ENCODE measurements at places on chromosomes 13 and 19.

- DNase-seq: no peak
These were observed 1.4 kb downstream of the CIC start for GRCh38 chr19:42270346-42271044.

GRCh38 chr13:20431080-20431479 is 94.6 kb downstream of the CRYL1 start:
- DNase-seq: peak; percentile 51

- no peak for DNase-seq
These were observed 15.1 kb upstream of the EMP3 start for GRCh38 chr19:48310227-48310626.

DNA sequence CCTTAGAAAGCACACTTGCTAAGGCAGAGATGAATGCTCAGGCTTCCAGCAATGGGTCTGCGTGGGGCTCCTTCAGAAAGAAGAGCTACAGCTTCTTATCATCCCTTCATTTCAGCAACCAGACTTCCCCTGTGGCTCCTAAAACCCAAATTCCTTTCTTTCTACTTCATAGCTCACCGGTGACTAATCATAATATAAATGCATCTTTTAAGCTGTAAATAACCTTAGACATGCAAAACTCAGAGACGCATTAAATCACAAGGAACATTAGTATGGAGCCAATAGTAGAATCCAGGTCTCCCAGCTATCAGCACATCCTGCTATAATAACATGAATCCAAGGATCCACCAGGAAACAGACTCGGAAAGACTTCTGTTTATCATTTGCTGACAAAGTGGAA is 375.6 kb downstream of the COG6 start:
- no peak for DNase-seq

DNA sequence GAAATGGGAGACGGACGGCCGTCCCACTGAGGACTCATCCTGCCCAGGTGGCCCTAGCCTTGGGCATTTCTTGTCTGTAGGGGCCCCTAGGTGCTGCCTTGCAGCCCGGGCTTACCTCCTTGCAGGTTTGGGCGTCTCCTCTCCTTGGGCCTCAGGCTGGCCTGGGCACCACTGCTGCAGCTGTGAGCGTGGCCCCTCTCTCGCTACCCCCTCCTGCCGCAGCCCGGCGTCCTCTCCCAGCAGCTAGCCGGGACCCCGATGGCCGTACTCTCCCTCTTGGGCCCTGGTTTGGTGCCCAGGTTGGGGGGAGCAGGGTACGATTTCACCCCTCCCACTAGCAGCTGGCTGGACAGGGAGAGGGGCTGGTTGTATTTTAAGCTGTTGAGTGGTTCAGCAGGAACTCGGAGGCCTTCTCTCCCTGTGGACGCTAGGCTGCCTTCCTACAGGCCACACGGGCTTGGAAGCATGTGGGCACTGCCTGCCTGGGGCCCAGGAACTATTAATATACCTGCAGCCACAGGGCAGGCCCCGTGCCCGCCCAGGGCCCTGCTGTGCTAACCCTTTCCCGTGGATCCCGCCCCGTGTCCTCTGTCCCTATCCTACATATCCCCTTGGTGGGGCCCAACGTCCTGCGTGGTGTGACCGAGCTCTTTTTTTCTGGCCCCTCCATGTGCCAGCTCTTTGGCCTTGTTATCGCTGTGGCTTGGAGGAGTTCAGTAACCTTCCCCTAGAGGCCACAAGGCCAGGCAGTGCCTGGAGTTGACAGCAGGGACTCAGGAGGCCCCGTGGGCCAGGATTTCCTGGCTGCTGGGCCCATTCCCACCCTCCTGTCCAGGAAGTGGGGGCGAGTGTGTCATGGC is 11.7 kb downstream of the NDUFB7 start:
- DNase-seq: no peak

DNA sequence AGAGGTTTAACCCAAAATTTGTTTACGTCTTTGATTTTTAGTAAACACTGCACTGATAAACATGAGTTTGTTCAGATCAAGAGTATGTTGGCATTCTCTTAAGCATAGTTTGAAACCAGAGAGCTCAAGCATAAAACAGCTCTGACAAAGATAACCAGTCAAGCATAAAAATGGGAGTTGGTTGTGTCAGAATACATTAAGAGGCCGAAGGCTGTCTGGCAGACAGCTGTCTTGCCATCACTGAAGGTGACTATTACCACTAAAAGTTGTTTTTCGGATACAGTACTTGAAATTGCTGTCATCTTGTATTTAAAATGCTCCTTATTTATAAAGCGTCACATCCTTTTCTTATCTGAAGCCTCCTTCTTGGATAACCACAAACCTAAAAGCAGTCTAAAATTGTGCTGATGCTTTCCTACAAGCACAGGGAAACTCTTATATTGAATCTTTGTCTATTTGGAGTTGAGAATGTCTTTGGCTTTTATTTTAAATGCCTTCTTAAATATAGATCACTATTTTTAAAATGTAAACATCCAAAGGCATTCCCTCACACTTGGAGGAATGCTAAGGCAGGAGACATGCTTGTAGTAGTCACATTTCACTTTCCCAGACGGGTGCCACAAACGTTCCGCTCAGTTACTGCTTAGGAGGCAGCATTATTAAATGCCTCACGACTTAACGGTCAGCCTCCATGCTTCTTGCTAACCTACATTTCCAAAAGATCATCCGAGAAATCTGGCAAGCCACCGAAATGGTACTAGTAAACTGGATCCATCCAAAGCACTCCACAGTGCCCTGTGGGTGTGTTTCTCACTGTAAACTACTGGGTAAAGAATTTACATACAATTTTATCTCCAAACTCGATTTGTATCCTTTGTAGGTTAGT is 1.5 kb downstream of the SMAD9 start:
- no peak for DNase-seq

DNA sequence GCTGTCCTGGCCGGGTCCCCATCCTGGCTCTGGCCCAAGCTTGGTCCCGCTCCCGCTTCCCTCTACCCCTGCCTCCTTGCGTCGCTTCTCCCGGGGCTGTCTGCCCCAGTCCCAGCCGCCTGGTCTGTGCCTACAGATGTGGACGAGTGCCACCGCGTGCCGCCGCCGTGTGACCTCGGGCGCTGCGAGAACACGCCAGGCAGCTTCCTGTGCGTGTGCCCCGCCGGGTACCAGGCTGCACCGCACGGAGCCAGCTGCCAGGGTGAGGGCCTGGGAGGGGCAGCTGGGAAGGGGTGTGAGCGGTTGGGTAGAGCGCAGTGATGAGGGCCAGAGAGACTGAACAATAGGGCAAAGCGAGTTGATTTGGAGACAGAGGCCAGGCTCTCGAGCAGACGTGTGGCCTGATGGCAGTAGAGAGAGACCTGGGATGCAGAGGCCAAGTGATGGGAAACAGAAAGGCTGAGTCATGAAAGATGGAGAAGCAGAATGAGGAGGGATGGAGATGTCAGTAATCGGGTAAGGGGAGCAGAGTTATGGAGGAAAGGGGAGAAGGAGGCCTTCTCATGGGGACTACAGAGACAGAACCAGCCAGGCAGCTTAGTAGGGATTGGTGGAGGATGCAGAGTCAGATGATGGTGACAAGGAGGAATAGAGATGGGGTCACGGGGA is 9.4 kb downstream of the LTBP4 start:
- no peak for DNase-seq

GRCh38 chr19:4717191-4717965 is 6.3 kb downstream of the DPP9 start:
- peak; percentile 57 for DNase-seq

- no peak for DNase-seq
These were observed 7.1 kb downstream of the AKAP8 start for GRCh38 chr19:15372470-15372869.

DNA sequence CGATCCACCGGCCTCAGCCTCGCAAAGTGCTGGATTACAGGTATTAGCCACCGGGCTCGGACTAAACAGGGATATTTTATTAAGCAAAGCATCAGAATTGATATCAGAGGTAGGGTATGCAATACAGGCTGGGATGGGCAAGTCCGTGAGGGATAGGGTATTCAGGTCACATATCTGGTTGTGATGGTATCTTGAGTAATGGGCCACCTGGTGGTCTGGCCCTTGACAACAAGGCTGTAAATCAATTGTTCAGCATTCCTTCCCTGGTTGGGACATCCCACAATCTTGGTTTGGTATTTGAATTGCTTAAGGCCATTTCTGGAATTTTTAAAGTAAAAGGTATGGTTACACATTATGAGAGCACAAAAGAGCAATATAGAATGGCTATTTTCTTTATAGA is 1588.0 kb downstream of the SLITRK1 start:
- no peak for DNase-seq

DNA sequence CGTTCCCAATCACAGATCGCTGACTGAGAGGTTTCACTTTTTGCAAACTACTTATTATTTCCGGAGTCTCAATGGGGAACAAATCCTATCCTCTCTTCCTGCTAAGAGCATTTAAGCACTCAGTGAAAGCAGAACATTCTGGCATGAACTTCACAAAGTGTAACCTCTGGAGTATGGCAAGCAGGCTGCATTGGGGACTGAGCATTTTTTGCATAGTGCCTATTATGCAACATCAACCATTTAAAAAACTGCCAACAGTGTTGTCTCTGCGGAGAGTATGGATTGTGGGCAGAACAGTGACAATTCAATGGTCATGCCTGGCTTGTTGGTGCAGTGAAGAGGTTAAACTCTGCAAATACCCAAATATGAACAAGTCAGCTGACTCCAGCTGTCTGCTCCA is 484.6 kb downstream of the OLFM4 start:
- no peak for DNase-seq

GRCh38 chr13:84332346-84332745 is 450.1 kb upstream of the SLITRK1 start:
- DNase-seq: no peak

DNA sequence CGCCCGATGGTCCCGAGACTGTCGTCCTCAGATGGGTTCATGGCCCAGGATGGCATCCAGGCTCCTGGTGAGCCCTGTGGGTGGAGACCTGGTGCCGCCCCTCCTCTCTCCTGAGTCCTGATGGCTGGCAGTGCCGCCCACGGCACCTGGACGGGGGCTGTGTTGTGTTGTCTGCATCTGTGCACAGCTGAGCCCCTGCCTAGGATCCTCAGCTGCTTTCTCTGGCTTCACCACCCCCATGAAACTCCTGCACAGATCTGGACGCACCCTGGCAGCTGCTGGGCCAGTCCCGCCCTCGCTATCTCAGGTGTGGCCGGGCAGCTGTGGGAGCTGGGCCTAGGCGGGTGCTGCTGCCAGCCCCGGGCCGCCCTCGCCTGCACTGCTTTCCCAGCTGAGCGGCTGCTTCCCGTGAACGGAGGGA is 27.7 kb downstream of the MCF2L start:
- DNase-seq: peak; percentile 39

- DNase-seq: no peak
These were observed 361.8 kb downstream of the KCNRG start for GRCh38 chr13:50376895-50377575.

DNA sequence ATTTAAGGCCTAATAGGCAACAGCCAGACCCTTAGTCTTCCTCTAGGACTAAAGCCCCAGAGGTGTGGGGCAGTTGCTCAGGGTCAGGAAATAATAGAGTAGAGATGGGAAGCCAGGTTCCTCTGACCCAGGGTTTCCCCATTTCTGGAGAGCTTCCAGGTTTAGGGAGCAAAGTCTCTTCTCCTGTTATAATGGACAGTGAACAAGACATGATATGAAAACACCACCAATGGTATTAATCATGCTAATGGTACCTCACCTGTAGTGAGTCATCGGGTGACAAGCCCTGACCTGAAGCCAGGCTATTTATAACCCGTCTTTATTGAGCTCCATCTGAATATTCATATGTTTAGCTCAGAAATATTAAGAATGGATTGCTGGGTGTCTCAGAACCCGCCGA is 24.6 kb downstream of the BICRA start:
- DNase-seq: no peak

DNA sequence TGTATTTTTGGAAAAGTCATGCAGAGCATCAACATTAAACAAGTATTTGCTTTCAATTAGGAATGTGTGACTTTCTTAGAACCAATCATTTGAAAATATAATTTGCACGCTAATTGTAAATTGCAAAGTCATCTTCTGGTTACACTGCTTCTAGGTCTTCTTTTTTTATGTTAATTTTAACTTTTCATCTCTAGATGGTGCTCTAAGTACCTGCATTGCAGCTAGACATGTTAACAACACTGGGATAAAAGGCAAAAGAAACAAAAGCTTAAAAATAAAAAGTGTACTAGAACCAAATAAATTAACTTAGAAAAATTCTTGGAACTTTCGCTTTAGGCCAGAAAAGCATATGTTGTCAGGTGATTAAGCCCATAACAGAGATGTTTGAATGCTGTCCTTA is 2758.2 kb downstream of the PCDH9 start:
- DNase-seq: no peak

GRCh38 chr19:7295912-7296536 is 1.8 kb upstream of the INSR start:
- no peak for DNase-seq

GRCh38 chr13:106161146-106161545 is 374.3 kb downstream of the EFNB2 start:
- no peak for DNase-seq

DNA sequence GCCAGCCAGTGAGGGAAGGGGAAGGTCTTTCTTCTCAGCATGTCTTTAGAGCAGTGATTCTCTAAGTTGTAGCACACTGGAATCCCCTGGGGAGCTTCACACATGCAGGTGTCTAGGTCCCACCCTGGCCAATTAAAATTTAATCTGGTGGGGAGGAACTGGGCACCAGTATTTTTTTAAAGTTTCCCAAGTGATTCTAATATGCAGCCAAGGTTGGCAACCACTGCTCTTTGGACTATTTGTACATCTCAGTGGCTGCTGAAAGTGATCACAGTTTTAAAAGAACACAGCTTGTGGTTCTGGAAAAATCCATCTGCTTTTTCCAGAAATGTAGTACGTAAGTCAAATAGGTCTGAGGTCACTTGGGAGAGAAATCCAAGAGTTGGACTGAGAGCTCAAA is 10.7 kb upstream of the KATNAL1 start:
- no peak for DNase-seq

DNA sequence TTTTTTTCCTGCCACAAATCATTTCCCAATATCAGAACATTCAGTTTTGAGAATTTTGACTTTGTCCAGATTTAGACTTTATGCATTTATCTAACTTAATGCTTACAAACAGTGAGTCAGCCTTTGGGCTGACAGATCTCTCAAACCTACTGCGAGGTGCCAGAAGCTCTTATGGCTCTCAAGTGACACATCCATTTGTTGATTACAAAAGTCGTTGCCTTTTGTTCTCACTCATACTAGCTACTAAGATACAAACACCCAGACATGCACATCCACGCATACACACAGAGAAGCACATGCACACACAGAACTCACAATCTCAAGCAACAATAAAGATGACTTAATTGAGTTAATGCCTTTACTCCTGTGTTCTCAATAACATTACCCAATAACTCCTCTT is 1147.5 kb downstream of the DIAPH3 start:
- DNase-seq: no peak
